ENCODE measurements at places on chromosomes 1 and 21. TPM values are rescaled to one million over a fixed set of nuclear protein-coding genes. Genes with fewer than 3 reads are reported as not detected.

CNIH3 gene
- total RNA-seq, result 11.0 TPM

PROX1 gene
- total RNA-seq, result 8.2 TPM

MCOLN2 gene
- total RNA-seq, result 0.93 TPM

LYPD8 gene
- not detected for total RNA-seq

CBS gene
- total RNA-seq, result 12.9 TPM

IVL gene
- 0.35 TPM for total RNA-seq

SLAMF9 gene
- total RNA-seq, result not detected

DNAH14 gene
- 40.9 TPM for total RNA-seq

SLC25A34 gene
- total RNA-seq, result 3.4 TPM

All from metanephros (tissue), 2 donors.